Neuronal stem cell (in vitro differentiated cells): ENCODE measurements at places on chromosomes 1 and 21.

- peaks cover 25% of the 10 kb centered on the region for H3K36me3 ChIP-seq
- no peak overlapping the region for H3K27ac ChIP-seq
- H3K4me1 ChIP-seq, result no peaks in the 10 kb centered on the region
- H3K27me3 ChIP-seq, result no peaks in the 10 kb centered on the region
These were observed 10.4 kb downstream of the IBA57 start for GRCh38 chr1:228176024-228176395.

GRCh38 chr1:156803086-156803851 lies 13.4 kb downstream of the SH2D2A start:
- H3K4me1 ChIP-seq, result no peaks in the 10 kb centered on the region
- H3K27me3 ChIP-seq, result no peaks in the 10 kb centered on the region
- no peak overlapping the region for H3K4me3 ChIP-seq
- no peak for DNase-seq
- peaks cover 43% of the 10 kb centered on the region for H3K36me3 ChIP-seq

DNA sequence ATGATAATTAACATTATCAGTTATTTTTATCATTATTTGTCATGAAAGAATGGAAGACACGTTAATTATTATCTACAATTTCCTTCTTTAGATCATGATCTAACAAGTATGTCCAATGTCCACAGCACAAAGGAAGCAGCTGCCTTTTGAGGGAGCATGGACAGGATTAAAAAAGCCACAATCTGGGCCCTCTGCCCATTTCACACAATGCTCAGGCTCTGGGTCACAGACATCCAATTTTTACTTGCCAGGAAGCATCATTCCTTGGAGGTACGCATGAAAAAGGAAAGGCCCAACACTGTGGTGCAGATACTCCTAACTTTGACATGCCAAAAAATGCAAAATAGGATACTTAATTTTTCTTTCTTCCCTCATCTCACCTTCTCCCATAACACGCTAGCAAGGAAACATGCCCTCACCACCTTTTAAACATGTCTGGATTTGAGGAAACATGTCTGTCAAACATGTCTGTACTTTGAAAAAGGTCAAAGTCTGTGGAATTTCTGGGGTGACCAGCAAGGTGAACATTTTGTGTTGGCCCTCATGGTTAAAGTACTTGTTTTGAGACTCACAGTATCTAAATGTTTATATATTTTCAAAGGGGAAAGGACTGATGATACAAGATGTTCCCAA lies 40.0 kb downstream of the GADD45A start:
- DNase-seq, result no peak
- H3K36me3 ChIP-seq, result no peaks in the 10 kb centered on the region
- no peaks in the 10 kb centered on the region for H3K4me1 ChIP-seq
- H3K27me3 ChIP-seq, result no peaks in the 10 kb centered on the region
- H3K27ac ChIP-seq, result no peak overlapping the region

GRCh38 chr1:179955287-179955680 lies 674 bp downstream of the CEP350 start:
- no peaks in the 10 kb centered on the region for H3K36me3 ChIP-seq
- peak overlapping the region; percentile 97 for H3K4me3 ChIP-seq
- DNase-seq, result no peak
- H3K27ac ChIP-seq, result peak overlapping the region; percentile 88
- H3K4me1 ChIP-seq, result peaks cover 1% of the 10 kb centered on the region

GRCh38 chr1:244171241-244171985 lies 120.3 kb downstream of the ZBTB18 start:
- no peaks in the 10 kb centered on the region for H3K36me3 ChIP-seq
- DNase-seq, result no peak
- no peak overlapping the region for H3K27ac ChIP-seq
- peaks cover 6% of the 10 kb centered on the region for H3K4me1 ChIP-seq
- no peaks in the 10 kb centered on the region for H3K27me3 ChIP-seq

- no peak for DNase-seq
- no peak overlapping the region for H3K27ac ChIP-seq
- H3K4me1 ChIP-seq, result no peaks in the 10 kb centered on the region
- no peaks in the 10 kb centered on the region for H3K36me3 ChIP-seq
These were observed 12.7 kb upstream of the UBE4B start for GRCh38 chr1:10020086-10020485.
